ENCODE measurements at places on chromosomes 6 and 20.

DNA sequence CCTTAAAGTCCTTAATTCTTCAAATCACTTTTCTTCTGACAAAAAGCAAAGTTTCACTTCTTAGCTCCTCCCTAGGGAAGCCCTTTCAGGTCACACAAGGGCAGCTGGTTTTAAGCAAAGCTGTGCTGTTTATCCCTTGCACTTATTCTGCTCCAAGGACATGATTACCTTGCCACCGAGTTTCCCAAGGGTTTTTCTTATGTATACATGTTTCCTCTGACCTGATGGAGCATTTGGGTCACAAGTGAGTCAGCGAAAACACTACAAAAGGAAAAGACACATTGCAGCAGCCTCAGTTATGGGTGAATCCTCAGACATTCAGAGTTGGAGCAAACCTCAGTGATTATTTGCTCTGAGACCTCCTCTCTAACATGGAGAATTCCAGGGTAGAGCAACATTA, 26.6 kb upstream of the ILRUN start:
- peak; percentile 6 for DNase-seq

GRCh38 chr20:63372971-63373885, 12.1 kb upstream of the CHRNA4 start:
- DNase-seq, result no peak

GRCh38 chr6:167588181-167588919, 238.4 kb upstream of the AFDN start:
- DNase-seq, result no peak

DNA sequence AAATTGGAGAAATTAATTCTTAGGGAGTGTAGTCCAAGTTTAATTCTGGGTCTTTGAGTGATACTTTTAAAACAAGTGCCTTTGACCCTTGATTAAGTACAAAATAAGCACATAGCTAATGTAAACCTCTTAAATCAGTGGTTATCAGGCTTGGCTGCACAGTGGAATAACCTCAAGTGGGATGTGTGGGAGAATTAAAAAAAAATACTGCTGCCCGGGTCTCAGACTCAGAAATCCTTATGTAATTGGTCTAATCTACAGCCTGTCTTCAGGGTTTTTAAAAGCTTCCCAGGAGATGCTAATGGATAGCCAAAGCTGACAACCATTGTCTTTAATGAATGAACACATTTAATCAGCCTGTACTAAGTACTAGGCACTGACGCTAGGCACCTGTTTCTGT, 28.5 kb upstream of the TMEM14A start:
- no peak for DNase-seq

DNA sequence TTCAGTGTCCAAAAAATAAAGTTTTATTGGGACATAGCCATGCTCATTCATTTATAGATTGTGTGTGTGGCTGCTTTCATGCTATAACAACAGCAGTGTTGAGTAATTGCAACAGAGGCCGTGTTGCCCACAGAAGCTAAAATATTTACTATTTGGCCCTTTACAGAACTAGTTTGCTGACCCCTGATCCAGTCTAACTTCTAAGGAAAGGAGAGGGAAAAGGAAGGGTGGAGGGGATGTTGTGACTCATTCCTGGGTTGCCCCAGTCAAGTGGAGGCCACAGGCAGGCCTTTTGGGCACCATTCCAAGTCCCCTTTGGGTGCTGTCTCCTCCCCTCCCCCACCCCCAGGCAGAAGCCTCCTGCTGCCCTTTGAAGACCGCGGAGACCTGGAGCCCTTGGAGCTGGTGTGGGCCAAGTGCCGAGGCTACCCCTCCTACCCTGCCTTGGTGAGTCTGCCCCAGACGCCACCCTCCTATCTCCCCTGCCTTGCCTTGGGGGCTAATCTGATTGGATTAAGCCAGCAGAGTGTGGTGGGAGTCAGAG, 28.4 kb downstream of the BRPF3 start:
- DNase-seq, result no peak

DNA sequence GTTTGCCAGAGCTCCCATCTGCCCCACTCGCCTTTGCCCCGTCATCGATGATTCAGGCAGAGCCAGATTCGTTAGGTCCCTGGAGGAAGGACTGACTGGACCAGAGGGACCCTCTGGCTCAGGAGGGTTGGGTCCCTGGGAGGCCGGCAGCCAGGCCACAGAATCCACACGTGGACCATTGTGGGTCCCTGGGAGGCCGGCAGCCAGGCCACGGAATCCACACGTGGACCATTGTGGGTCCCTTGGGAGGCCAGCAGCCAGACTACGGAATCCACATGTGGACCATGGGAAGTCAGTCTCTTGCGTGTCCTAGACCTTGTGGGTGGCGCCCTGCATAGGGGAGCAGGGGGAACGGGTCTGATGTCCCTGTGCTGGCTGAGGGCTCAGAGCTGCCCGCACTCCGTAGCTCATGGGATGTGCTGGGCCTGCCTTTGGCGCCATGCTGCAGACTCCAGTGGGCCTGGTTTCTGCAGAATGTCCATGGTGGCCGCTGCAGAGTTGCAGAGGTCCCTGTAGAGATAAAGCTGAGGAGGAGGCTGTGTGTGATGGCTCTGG, 23.5 kb downstream of the UCKL1 start:
- DNase-seq, result no peak

DNA sequence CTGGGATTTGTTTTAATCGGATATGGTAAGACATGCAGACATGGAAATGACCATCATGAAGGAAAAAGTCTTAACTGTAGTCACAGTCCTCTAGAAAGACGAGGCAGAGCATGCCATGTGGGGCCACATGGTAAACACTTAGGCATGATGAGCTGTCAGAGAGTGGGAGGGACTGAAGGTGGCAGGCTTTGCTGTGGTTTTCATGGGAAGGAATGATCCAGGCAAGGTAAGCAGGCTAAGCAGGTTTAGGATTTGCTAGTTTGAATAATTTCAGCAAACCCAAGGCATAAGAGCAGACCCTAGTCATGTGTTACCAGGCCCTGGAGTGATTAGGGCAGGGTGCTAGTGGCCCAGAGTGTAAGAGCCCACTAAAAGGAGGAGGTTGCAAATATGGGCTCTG, 47.2 kb upstream of the STMND1 start:
- no peak for DNase-seq

GRCh38 chr6:47665112-47665511, 33.3 kb upstream of the ADGRF4 start:
- DNase-seq, result no peak

DNA sequence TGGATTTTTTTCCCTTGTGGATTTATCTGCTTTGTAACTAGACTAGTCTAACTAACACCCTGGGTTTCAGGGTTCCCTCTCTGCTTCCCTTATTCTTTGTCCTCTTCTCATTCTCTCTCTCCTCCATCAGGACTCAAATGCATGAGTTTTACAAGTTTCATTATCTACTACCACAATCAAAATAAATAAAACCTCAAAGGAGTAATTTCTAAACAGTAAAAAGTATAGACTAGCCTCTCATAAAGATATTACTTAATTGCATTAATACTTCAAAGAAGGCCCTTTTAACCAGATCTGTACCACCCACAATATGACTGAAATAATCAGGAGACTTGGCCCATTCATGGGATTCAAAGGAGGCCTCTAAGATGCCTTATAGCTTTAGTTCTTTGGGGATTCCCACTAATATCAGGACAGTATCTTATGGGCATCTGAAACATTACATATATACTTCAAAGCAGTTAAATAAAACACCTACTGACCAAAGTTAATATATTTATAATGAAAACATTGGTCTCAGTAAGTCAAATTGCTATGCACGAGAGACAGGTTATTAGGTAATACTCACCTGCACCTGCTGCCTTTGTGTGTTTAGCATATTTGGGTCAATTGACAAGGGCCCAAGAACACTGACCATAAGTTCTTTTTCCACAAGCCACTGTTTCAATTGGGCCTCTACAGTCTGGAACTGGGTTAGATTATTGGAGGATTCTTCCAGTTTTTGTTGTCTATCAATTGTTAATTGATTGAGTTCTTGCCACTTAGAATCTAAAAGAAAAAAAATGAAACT, 85.7 kb downstream of the DST start:
- no peak for DNase-seq
